NCI-H1048 (cell line): ENCODE measurements at places on chromosomes 2 and 18.

DNA sequence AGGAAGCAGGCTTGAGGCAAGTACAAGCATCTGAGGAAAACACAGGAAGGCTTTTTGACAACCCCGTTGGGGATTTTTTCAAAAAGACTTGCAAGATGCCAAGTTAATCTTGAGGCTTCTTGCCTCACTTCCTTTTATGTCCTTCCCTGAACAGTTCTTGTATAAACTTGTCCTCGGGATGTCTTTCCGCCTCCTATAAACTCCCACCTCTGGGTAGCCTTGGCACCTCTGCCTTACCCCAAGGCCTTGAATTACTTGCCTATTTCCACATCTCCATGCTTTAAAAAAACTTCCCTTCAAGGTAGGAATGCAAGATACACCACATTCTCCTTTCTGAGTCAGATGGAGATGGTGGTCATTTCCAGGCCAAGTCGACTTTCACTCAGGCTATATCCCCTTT is 106.4 kb upstream of the RBBP8 start:
- DNase-seq, result no peak

DNA sequence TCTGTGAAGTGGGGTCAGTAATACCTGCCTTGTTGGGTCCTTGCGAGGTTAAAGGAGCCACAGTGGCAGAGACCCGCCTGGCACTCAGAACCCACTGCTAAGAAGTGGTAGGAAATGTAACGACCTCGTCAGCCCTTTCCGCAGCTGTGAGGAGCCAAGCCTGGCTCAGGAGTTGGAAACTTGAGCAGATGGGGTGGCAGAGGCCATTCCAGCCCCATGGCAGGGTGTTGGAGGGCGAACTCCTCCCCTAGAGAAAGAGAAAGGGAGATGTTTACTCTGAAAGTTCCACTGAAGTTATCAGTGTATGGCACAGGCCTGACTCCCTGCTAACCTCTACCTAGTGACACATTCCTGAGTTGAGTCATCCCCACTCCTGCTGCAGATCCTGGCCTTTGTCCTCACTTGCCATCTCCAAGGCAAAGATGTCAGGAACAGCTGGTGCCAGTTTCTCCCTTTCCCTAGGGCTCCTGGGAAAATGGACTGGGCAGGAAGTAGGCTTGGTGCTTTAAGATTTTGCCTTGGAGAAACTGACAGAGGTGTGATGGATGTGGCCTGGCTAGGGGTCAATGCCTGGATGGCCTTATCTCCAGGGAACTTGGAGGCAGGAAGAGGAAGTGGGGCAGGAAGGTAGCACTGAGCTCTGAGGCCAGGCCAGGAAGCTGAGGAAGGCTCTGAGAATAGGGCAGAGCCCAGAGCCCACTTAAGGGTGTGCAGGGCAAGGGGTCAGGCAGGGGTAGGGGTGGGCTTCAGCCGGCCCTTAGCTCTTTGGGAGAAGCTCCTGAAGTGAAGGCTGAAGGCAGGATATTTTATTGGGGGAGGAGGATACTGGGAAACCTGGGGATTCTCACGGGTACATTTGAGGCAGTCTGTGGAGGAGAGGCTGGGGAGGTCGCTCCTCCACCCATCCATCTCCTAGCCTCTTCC is 888 bp downstream of the VAMP5 start:
- no peak for DNase-seq

- no peak for DNase-seq
Measured at GRCh38 chr2:241855245-241855887, 3.3 kb downstream of the PDCD1 start.

GRCh38 chr18:75874401-75875089 is 447.0 kb upstream of the SMIM21 start:
- no peak for DNase-seq

DNA sequence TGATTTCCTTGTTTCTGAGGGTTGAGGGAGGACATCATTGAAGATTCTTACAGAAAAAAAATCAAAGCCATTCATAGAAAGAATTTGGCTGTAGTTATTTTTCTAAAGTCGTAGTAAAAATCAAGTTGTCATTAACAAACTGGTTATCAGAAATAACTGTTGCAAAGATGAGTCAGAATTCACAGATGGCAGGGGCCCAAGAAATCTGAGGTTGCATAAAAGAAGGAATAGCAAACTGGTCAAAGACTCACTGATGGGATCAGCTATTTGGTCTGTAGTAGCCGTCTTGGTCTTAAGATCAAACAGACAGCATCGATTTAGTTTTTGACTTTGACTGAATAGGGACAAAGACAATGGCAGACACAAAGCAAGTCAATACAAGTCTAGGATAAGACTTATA is 334.3 kb downstream of the FIGN start:
- DNase-seq, result no peak

GRCh38 chr2:17311106-17311619 is 207.1 kb downstream of the RAD51AP2 start:
- no peak for DNase-seq

GRCh38 chr2:83340424-83340823 is 1118.7 kb downstream of the SUCLG1 start:
- no peak for DNase-seq
